ENCODE measurements at places on chromosomes 12 and 14.

- DNase-seq, result no peak
Measured at GRCh38 chr12:57939291-57939690, 2.1 kb upstream of the ATP23 start.

DNA sequence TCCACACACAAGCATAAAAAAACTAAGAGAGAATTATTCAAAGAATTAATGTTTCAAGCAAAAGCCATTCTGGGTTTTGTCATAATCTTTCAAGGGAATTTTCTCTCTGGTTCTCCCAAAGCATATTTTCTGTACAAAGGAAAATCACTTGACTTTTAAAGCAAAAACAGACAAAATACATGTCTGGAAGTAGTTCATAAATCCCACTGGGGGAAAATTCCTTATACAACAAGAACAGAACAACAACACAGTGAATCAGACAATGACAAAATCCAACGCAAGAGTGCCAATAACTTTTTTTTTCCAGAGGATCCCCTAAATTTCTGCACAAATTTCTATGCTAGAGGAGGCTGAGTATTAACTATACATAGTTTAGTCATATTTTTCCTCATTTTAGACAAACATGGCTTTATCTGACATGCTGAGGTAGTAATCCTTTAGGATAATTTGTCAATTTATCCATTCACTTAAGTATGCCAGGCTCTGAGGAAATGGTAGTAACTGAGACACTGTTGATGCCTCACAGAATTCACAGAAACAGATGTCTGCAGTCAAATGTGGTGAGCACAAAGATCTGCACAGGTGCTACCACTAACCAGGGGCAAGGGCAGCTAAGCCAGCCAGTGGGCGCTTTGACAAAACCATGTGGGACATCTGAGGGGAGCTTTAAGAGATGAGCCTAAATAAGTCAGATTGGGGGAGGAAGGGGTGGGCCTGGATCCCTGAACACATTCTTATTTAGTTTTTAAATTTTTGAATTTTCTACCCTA lies 38.0 kb downstream of the GRIP1 start:
- no peak for DNase-seq

- DNase-seq, result peak; percentile 75
Measured at GRCh38 chr12:31659087-31659942, at the start of gene ETFBKMT. TSS of gene ETFBKMT (plus strand) at chr12:31659688. CDS start at chr12:31661954, 2,266 bp downstream.

DNA sequence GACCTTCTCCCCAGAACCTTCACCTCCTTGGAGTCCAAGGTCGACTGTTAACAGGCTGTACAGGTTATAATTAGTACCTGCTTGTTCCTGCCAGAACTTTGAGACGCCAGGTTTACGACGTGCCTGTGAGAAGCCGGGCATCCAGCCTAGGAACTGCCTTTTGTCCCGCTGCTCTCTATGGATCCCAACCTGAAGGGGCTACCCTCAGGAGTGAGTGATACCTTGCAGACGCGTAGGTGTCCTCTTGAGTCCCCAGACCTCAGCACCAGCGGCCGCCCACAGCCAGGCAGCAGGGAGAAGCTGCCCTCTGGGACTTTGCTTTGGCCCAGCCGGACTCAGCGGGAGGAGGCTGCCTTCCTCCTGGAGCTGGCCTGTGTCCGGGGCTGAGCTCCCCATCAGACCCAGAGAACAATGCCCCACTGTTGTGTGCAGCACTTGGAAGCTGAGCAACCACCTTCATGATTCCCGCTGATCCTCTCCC lies 16.2 kb downstream of the SYNE3 start:
- no peak for DNase-seq

GRCh38 chr14:89294060-89294459 lies 123.0 kb downstream of the FOXN3 start:
- DNase-seq, result no peak

- no peak for DNase-seq
Measured at GRCh38 chr14:67663633-67664032, 10.8 kb downstream of the VTI1B start.

DNA sequence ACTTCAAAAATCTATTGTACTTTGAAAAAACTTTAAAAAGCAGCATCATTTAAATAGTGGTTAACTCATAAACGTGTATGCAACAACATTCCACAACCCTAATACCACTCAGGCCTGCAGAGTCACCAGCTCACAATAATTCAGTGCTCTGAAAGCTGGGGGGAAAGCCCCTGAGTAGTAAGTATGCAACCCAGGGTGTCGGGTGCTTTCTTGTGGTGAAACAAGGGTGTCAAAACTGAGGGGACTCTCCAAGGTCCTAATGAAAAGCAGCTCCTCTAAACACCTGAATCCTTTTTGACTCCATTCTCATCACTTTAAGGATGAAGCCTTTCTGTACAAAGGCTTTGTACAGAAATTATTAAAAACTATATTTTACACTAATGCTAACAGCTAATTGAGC lies 33.7 kb downstream of the FGFR1OP2 start:
- no peak for DNase-seq

DNA sequence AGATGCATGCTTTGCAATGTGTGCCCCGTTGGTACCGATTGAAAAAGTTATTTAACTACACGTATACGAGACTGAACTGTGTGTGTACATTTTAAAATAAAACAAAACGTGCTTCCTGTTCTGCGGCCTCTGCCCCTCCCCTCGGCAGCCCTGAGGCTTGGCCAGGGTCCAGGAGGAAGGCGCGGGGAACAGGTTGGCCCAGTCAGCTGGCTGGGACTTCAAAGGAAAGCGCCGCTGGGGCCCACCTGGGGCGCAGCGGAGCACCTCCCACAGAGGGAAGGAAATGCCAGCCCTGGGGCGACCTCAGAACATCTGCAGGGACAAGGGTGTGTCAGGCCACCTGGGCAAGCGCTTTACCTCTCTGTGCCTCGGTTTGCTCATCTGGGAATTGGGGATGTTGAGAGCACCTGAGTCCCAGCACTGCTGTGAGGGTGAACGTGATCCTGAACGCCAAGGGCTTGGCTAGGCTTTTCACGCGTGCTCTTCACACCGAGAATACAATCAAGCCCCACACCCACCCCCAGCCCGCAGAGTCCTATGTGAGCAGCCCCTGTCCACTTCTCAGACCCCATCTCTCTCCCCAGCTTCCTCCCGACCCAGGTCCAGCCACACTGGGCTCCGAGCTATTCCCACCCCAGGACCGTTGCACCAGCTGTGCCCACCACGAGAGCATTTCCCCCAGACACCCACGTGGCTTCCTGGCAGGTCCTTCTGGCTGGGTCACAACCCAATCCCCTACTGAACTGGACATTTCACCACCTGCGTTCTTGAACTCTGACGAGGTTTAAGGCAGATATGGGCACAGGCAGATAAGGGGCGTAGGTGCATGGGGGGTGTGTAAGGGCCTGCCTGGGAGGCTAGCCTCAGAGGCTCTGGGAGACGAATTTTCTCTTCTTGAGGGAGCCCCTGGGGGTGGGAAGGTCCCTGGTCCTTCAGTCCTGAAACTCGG lies 41.9 kb upstream of the NCOR2 start:
- no peak for DNase-seq

- DNase-seq, result no peak
Measured at GRCh38 chr14:22474730-22475351, 114.2 kb downstream of the DAD1 start.

- DNase-seq, result no peak
Measured at GRCh38 chr12:130396667-130397066, 59.0 kb downstream of the PIWIL1 start.

DNA sequence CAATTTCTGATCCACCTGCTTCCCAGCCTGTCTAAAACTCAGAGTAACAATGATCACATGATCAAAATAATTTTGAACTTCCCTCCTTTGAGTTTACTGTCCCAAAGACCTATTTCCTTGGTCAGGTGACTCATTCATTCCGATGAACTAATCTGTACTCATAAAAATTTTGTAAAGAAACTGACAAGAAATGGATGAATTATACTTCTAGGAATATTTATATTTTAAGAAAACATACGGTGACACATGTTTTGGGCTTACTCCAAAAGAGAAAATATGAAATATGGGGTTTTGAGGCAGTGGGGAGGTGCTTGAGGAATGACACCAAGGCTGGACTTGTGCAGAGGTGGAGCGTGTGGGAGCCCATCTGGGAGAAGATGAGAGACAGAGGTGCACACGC lies 42.0 kb downstream of the GUCY2C start:
- DNase-seq, result no peak

- DNase-seq, result no peak
Measured at GRCh38 chr14:32186248-32186647, 15.6 kb upstream of the RNU6-7 start.

- no peak for DNase-seq
Measured at GRCh38 chr12:6457220-6457945, 5.5 kb downstream of the TAPBPL start.

DNA sequence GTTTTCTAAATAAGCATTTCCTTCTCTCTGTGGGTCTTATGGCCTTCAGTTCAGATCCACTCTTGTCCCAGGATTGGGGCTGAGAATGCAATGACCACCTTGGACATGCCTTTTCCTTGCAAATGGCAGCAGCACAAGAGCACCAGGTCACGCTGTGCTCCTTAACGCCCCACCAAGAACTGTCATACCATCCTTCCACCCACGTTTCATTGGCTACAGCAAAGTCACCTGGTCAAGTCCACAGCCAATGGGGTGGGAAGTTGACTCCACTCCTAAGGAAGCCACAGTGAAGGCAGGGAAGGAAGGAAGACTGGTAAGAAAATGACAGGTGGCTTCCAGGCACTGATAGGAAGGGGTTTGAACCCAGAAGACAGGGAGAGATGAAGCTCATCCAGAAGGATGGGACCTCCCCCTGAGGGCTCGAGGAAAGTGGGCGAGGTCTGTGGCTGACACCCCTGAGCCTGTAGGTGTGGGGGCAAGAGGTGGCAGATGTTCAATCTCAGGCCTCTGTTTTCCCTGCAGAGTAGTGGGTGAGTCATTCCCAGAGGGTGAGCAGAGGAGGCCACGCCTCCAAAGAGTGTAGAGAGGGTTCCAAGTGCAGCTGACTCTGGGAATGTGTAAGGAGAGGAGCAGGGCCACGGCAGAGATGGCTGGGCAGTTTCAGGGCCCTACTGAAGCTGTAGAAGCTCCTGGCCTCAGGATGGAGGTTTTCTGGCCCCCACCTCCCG lies 113.5 kb upstream of the VRK1 start:
- DNase-seq, result no peak

DNA sequence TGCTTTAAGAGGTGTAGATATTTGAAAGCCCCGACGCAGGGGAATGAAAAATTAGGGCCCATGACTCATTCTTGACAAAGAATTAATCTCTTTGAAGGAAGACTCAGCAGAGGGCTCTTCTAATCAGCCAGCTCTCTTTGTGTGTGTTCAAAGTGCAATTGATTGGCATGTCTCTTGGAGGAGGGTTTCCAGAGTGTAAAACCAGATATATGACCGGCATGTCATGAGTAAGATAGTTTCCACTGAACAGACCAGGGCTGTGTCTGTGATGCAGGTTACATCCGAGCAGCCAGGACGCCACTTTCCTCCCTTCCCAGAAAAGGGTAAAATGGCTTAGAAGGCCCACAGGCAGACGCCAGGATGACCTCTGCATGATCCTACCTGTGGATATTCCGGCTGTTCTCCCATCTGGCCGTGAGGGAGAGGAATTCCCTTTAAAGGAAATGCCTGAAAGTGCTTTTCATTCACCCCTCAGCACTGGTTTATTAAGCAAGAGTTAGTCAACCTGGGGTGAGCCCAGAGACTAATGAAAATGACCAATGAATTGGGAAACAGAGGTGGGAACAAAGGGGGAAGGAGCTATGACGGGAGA lies 7.2 kb upstream of the KRT75 start:
- DNase-seq, result no peak

GRCh38 chr12:121933522-121934308 lies 15.3 kb downstream of the CFAP251 start:
- DNase-seq, result no peak

All from neuronal stem cell (in vitro differentiated cells).